ENCODE measurements at places on chromosomes 1 and 21. TPM values are rescaled to one million over a fixed set of nuclear protein-coding genes. Genes with fewer than 3 reads are reported as not detected.

The PRAMEF20 gene
- not detected for polyA plus RNA-seq

The ITPKB gene
- 4.9 TPM for polyA plus RNA-seq

The C1orf116 gene
- polyA plus RNA-seq: 38.8 TPM

The OR2W3 gene
- 0.18 TPM for polyA plus RNA-seq

The NUF2 gene
- 5.1 TPM for polyA plus RNA-seq

The RHOC gene
- 942 TPM for polyA plus RNA-seq

The LRRC41 gene
- polyA plus RNA-seq: 77.6 TPM

The PRAMEF6 gene
- polyA plus RNA-seq: not detected

The HSD3B1 gene
- polyA plus RNA-seq: 0.34 TPM

The SNX27 gene
- 17.3 TPM for polyA plus RNA-seq

The ZSWIM5 gene
- 0.06 TPM for polyA plus RNA-seq

DNA sequence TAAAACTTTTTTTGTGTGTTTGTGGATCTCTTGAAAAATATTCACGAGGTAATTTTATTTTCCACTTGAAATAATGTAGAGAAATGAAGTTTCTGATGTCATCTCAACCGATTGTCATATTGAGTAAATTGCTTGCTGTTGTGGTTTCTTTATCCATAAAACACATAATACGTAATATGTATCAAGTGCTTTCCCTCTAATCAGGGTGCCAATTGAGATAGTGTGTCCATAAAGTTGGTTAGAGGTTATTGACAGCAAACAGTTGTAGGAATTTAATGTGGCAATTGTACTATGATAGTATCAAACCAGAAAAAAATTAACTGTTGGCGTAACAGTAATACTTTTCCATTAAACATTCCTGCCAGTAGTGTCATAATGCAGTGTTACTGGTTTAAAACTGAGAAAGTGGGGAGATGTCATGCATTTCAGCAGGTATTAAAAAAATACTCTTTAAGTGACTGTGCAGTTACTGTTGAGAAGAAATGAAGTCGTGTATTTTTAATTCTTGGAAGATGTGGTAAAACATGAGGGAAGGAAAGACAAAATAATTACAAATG, 38.3 kb downstream of the USP25 start:
- no peaks in the 10 kb centered on the region for H3K27me3 ChIP-seq
- H3K36me3 ChIP-seq: no peaks in the 10 kb centered on the region
- no peak for DNase-seq
- H3K4me3 ChIP-seq: no peak overlapping the region

GRCh38 chr1:205805082-205805711, 7.8 kb downstream of the SLC41A1 start:
- peaks cover 13% of the 10 kb centered on the region for H3K4me1 ChIP-seq
- DNase-seq: no peak
- no peaks in the 10 kb centered on the region for H3K27me3 ChIP-seq
- no peak overlapping the region for H3K27ac ChIP-seq
- peaks cover 11% of the 10 kb centered on the region for H3K36me3 ChIP-seq

GRCh38 chr1:200130552-200130951, 103.0 kb downstream of the NR5A2 start:
- peaks cover 11% of the 10 kb centered on the region for H3K4me1 ChIP-seq
- no peak overlapping the region for H3K4me3 ChIP-seq
- no peaks in the 10 kb centered on the region for H3K36me3 ChIP-seq
- DNase-seq: no peak
- H3K27me3 ChIP-seq: no peaks in the 10 kb centered on the region

GRCh38 chr1:234676103-234676594, 66.2 kb upstream of the IRF2BP2 start:
- H3K27me3 ChIP-seq: no peaks in the 10 kb centered on the region
- H3K4me1 ChIP-seq: peaks cover 7% of the 10 kb centered on the region
- no peaks in the 10 kb centered on the region for H3K36me3 ChIP-seq
- no peak for DNase-seq

DNA sequence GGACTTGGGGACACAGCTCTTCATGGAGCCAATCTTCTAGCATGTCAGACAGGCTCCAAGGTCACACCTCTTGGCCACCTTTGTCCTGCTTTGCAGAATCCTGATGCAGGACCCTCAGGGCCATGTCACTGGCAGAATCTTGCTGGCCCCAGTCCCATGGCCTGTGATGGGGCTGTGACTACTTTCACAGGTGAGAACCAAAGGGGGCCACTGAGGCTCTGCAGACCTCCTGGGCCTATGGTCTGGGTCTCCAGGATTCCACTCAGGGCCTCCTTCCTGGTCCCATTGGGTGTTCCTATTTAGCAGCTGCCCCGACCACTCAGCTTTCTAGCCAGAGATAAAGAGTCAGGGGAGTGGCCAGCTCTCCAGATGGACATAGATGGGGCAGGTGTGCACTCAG, 238.7 kb downstream of the MATN1 start:
- no peak for DNase-seq
- no peaks in the 10 kb centered on the region for H3K4me1 ChIP-seq
- H3K27ac ChIP-seq: no peak overlapping the region
- no peaks in the 10 kb centered on the region for H3K36me3 ChIP-seq

DNA sequence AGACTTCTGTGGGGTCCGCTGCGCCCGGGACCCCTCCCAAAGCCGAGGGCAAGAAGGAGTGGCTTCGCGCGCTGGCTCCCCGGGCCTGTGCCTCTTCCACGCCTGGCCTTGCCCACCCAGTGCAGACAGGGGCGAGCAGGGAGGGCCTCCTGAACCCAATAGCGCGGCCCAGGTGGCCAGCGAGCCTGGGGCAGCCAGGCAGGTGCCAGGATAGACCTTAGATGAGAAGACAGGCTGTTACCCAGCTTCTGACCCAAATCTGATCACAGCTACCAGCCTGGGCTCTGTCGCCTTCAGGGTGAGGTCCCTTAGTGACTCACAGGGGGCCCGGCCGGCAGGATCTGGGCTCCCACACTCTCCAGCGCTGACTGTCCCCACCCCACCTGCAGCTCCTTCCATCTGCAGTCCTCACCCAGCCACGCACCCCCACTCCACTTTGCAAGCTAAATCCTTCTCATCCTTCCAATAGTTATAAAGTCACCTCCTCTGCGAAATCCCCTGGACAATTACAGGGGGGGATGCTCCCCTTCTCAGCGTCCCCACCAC, 9.6 kb downstream of the CLEC20A start:
- no peak overlapping the region for H3K4me3 ChIP-seq
- DNase-seq: no peak
- H3K36me3 ChIP-seq: no peaks in the 10 kb centered on the region
- no peaks in the 10 kb centered on the region for H3K4me1 ChIP-seq
- H3K27me3 ChIP-seq: no peaks in the 10 kb centered on the region
- H3K27ac ChIP-seq: no peak overlapping the region

DNA sequence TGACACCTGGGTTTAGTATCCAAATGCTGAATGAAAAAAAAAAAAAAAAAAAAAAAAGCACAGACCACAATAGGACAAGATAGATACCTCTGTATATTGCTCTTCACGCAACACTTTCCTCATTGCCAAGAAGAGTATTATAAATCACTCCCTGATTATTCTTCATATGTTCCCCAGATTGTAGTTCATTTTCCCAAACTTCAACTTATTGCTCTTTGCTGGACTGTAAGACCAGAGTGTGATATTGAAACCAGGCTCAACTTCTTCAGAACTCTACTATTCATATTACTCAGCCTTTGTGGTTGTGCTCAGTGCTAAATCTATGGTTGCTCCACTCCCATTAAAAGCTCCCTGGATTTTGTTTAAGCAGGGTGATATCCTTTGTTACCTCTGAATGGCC, 180.4 kb downstream of the NTMT2 start:
- no peaks in the 10 kb centered on the region for H3K27me3 ChIP-seq

- H3K4me1 ChIP-seq: peaks cover 4% of the 10 kb centered on the region
- no peak for DNase-seq
Measured at GRCh38 chr1:71881611-71882010, 400.7 kb downstream of the NEGR1 start.

DNA sequence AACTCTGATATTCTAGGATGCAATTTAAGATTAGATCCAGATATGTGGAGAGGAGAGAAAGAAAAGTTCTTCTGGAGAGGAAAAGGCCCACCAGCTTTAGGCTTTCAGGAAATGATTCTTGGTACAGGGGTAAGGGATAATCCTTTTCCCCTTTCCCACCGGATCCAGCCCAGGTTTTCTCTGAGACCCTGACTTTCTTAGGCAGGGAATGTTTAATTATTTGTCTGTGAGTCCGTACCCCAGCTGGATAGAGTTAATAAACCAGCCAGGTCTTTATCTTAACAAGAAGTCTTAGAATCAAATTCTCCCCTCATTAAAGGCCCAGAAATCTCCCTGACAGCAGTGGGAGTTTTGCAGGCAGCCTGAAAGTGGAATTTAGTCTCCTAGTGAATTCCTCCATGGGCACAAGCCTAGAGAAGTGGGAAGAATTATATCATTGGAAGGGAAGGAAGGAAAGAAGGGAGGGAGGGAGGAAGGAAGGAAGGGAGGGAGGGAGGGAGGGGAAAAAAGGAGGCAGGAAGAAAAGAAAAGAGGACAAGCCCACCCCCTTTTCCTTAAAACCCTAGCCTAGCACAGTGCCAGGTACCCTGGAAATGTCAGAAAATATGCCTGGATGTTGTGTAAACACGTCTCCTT, 189.0 kb downstream of the PLPP3 start:
- H3K36me3 ChIP-seq: no peaks in the 10 kb centered on the region
- no peaks in the 10 kb centered on the region for H3K4me1 ChIP-seq
- no peak for DNase-seq
- no peaks in the 10 kb centered on the region for H3K27me3 ChIP-seq
- H3K27ac ChIP-seq: no peak overlapping the region

DNA sequence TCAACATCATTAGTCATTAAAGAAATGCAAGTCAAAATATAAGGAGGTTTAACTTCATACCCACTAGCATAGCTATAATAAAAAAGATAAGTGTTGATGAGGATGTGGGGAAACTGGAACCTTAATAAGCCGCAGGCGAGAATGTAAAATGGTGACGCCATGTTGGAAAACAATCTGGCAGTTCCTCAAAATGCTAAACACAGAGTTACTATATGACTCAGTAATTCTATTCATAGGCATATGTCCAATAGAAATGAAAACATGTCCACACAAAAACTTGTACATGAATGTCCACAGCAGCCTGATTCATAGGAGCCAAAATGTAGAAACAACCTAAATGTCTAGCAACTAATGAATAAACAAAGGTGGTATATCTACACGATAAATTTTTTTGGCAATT, 23.2 kb downstream of the DDX59 start:
- no peaks in the 10 kb centered on the region for H3K4me1 ChIP-seq
- no peaks in the 10 kb centered on the region for H3K27me3 ChIP-seq
- H3K27ac ChIP-seq: peak overlapping the region; percentile 46

GRCh38 chr1:162629077-162629627, 3.1 kb upstream of the DDR2 start:
- DNase-seq: no peak
- H3K4me1 ChIP-seq: no peaks in the 10 kb centered on the region
- H3K27ac ChIP-seq: no peak overlapping the region
- H3K36me3 ChIP-seq: no peaks in the 10 kb centered on the region
- no peaks in the 10 kb centered on the region for H3K27me3 ChIP-seq

DNA sequence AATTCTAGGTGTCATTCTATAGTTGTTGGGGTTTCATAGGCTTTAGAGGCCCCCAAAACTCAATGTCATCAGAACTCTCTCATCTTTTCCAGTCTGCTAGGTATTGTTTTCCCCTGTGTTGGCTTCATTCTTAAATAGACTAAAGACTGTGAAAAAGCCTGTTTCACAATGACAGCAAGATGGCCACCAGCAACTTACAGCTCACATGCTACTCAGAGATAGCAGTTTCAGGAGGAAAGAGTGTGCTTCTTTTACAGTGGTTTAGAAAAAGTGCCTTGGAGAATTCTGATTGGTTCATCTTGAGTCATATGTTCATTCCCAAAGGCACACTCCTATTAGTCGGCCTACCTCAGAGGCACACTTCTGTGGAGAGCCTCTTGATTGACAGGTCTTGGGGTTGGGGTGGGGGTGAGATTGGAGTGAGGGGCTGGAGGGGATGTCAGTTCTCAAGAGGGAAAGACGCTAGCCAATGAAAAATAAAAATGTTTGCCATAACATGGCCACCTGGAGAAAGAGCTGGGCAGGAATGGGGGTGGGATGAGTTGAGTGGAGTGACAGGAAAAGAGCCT, 8.5 kb downstream of the IL23R start:
- no peak overlapping the region for H3K4me3 ChIP-seq
- no peaks in the 10 kb centered on the region for H3K36me3 ChIP-seq
- H3K27me3 ChIP-seq: no peaks in the 10 kb centered on the region
- H3K4me1 ChIP-seq: no peaks in the 10 kb centered on the region
- no peak overlapping the region for H3K27ac ChIP-seq

GRCh38 chr1:234217316-234217840, 155.9 kb upstream of the COA6 start:
- H3K36me3 ChIP-seq: no peaks in the 10 kb centered on the region
- no peak overlapping the region for H3K4me3 ChIP-seq
- peaks cover 44% of the 10 kb centered on the region for H3K4me1 ChIP-seq
- H3K27ac ChIP-seq: peak overlapping the region; percentile 67

DNA sequence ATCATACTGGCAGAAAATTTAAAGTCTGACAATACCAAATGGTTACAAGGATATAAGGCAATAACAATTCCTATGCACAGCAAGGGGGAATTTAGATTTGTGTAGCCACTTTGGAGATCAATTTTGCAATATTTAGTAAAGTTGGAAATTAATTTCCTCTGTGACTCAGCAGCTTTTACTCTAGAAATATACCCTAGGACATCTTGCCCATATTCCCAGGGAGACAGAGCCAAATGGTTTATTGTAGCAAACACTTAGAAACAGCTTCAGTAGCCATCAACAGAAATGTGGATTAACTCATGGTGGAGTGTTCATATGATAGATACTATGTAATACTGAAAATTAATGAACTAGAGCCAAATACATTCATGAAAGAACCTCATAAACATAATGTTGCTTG, 104.6 kb downstream of the BACH1 start:
- DNase-seq: no peak
- no peak overlapping the region for H3K4me3 ChIP-seq
- H3K4me1 ChIP-seq: peaks cover 7% of the 10 kb centered on the region
- H3K27me3 ChIP-seq: no peaks in the 10 kb centered on the region

- no peak overlapping the region for H3K27ac ChIP-seq
- no peak overlapping the region for H3K4me3 ChIP-seq
- no peaks in the 10 kb centered on the region for H3K4me1 ChIP-seq
Measured at GRCh38 chr1:2121101-2121691, 71.0 kb downstream of the PRKCZ start.

- H3K27me3 ChIP-seq: no peaks in the 10 kb centered on the region
- no peaks in the 10 kb centered on the region for H3K36me3 ChIP-seq
- no peak overlapping the region for H3K27ac ChIP-seq
- no peaks in the 10 kb centered on the region for H3K4me1 ChIP-seq
Measured at GRCh38 chr1:18446751-18447150, 34.0 kb upstream of the KLHDC7A start.

- no peak for DNase-seq
- H3K36me3 ChIP-seq: no peaks in the 10 kb centered on the region
- no peak overlapping the region for H3K27ac ChIP-seq
- H3K4me1 ChIP-seq: no peaks in the 10 kb centered on the region
- H3K27me3 ChIP-seq: no peaks in the 10 kb centered on the region
Measured at GRCh38 chr1:65042467-65042866, 76.1 kb upstream of the JAK1 start.

- no peak for DNase-seq
- H3K27me3 ChIP-seq: peaks cover 59% of the 10 kb centered on the region
- H3K4me3 ChIP-seq: peak within 1 kb of the TSS; percentile 25
- H3K27ac ChIP-seq: no peak within 1 kb of the TSS
- H3K4me1 ChIP-seq: no peaks in the 10 kb centered on the region
Measured at GRCh38 chr1:181483285-181484195, at the start of gene CACNA1E. CACNA1E (plus strand) TSS chr1:181483517; CDS start chr1:181483745, 228 bp downstream.

All from keratinocyte (primary cell).